Germinal center (tissue), 1 donor: ENCODE measurements at places on chromosomes 13 and 19.
A peak's percentile ranks its signal among the peaks of the same experiment; 100 is the strongest.

GRCh38 chr19:23558541-23558940 is 128.5 kb downstream of the ZNF675 start:
- DNase-seq: no peak

GRCh38 chr13:51523082-51523518 is 61.2 kb upstream of the WDFY2 start:
- no peak for DNase-seq

- DNase-seq: no peak
Observed at GRCh38 chr13:21894091-21894490, 223.2 kb downstream of the FGF9 start.

DNA sequence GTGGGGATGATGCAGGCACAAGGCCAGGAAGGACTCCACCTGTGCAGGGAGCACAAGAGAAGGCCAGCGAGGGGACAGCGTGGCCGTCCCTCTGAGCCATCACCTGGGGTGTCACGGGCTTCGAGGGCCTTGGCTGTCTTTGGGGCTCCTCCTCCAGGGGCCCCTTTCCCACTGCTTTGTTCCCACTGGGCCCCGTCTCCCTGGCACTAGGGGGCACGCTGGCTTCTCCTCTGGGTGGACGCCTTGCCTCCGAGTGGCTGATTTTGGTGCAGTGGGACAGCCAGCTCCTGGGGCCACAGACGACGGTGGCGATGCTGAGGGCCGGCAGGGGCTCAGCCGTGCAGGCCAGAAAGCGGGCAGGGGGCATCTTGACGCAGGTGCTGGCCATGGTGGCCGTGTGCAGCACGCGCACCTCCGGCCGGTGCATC is 43.2 kb upstream of the GRTP1 start:
- DNase-seq: no peak

DNA sequence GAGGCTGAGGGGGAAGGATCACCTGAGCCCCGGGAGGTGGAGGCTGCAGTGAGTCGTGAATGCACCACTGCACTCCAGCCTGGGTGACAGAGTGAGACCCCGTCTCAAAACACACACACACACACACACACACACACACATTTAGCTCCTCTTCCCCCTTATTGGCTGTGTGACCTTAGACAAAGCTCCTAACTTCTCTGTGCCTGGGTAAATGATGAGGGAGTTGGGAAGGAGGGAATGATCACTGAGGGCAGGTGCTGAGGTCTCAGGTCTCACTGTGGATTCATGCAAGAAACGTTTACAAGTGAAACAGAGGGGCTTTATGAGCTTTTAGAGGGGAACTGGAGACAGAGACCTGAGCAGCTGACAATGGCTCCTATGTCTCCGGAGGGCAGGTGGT is 16.9 kb upstream of the BCL3 start:
- no peak for DNase-seq

GRCh38 chr19:23956051-23956450 is 41.4 kb downstream of the ZNF726 start:
- DNase-seq: no peak

DNA sequence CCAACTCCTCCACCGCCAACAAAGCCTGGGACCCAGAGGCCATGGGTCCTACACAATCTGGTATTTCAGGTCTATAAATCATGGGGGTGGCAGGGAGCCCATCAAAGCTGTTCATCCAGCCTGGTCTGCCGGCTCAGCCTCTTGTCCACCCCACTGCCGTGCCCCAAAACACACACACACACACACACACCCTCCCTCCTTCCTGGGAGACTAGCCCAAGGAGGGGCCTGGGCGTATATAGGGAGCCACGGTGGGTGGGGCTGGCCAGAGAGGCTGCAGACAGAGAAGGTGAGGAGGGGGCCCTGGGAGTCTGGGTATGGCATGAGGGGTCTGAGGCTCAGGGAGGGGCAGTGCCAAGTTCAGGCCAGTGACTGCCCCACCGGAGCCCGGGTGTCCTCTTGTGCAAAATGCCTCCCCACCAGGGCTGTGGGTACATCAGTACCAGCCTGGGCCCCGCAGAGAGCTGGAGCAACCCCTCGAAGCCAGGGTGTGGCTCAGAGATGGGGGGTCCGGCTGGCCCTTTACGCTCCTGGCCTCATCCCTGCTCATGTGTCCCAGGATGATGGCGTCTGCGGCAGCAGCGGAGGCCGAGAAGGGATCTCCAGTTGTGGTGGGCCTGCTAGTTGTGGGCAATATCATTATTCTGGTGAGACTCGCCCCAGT is at the start of gene UPK1A:
UPK1A (plus strand) TSS at position 267 of the 663 bp plus-strand sequence; CDS start at position 563, 296 bp downstream.
- DNase-seq: no peak

GRCh38 chr19:30374865-30375552 is 2.8 kb downstream of the ZNF536 start:
- DNase-seq: no peak

- no peak for DNase-seq
Observed at GRCh38 chr13:35481777-35482176, 5.3 kb upstream of the MAB21L1 start.

DNA sequence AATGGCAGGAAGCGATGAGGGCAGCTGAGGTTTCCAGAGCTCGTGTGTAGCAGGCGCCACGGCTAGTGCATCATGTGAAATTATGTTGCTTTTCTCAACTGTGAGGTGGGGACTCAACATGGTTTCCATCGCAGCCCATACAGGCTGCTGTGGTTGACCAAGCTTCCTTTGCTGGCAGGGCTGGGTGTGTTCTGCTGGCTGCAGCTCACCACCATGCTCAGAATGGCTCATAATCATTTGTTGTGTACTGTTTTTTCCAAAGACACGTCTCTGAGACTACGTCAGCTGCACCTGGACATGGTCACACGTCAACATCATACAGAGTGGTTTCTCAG is 16.1 kb upstream of the RASA3 start:
- no peak for DNase-seq

DNA sequence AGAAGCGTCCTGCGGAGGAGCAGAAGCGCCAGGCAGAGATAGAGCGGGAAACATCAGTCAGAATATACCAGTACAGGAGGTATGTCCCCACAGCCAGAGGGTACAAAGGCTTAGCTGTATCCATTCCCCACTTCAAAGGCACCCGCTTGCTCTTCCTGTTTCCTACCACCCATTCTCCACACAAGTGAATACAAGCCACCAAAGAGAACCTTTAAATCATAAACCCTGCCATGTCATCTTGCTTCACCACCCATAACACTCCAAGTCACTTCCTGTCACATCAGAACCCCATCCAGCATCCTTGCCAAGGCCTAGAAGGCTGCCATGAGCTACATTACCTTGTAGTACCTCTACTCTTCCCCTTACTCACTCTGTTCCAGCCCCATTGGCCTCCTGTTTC is 205.8 kb downstream of the LMO7 start:
- no peak for DNase-seq

- no peak for DNase-seq
Observed at GRCh38 chr13:51152701-51153100, 41.6 kb upstream of the C13orf42 start.

GRCh38 chr13:41222259-41222852 is 28.0 kb upstream of the KBTBD7 start:
- peak; percentile 69 for DNase-seq

DNA sequence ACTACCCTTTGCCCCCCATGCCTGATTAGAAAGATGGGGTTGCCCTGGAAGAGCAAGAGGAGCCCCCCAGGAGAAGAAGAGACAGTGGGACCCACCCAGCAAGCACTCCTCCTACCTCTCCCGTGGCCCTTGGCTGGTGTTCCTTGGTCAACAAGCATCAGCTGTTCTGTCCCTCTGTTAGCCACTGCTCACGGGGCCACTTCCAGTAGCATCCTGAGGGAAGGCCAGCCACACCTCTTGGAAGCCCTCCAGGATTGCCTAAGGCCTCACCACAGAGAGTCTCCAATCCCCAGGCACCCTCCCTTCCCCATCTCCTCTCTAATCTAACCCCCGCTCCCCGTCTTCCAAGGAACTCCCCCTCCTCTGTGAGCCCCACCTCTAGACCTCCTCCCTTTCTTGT is 15.1 kb upstream of the DPP9 start:
- no peak for DNase-seq

- DNase-seq: no peak
Observed at GRCh38 chr13:88958821-88959220, 1287.7 kb downstream of the SLITRK5 start.

DNA sequence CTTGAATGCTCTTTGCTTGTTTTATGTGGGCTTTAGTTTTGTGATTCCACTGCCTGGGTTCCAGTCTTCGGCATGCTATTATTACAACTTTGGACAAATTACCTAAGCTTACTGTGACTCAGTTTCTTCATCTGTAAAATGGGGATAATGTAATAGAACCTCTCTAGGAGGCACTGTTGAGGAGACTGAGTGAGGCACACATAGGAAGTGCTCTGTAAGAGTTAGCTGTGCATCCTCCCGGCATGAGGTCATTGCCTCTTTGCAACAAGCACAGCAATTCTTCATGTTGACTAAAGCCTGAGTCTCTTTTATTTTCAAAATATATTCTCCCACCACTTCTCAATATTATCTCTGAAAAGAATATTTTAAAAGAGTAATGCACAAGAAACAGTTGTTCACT is 227.4 kb downstream of the DLEU7 start:
- DNase-seq: no peak

- peak; percentile 86 for DNase-seq
Observed at GRCh38 chr19:37928527-37929286, 21.7 kb downstream of the SIPA1L3 start.

- no peak for DNase-seq
Observed at GRCh38 chr19:47704024-47704423, 9.2 kb upstream of the EHD2 start.

GRCh38 chr13:39406688-39407087 is 196.3 kb downstream of the LHFPL6 start:
- peak; percentile 5 for DNase-seq

DNA sequence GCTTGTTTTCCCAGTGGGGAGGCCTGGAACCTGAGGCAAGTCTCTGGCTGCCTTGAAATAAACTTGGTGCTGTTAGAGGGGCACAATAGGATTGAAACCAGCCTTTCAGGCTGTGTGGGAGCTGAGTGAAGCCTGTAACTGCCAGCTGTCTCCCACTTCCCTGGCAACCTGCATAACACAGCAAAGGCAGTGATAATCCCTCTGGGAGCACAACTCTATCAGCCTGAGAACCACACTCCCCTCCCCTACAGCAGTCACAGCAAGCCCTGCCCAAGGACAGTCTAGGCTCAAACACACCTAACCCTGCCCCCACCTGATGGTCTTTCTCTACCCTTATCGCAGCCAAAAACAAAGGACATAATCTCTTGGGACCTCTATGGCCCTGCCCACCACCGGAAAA is 683.8 kb upstream of the ATXN8OS start:
- DNase-seq: no peak

DNA sequence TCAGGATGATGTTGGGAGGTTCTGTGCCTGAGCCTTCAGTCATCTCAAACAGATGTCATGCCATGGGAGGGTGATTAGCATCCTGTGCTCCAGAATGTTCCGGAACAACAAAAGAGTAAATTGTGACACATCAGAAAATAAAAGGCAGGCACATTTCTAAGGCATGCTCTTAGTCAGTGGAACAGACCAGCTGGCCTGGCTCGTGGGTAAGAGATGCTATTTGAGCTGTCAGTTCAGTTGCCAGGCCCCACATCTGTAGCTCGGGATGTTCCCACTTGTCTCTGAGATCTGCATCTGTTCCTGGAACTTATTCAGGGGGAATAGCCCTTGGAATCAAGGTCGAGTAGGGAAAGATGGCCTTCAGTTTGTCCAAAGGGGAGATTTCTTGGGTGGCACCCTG is 26.0 kb downstream of the OLFM4 start:
- no peak for DNase-seq

GRCh38 chr13:44744880-44745633 is 168.9 kb upstream of the TSC22D1 start:
- no peak for DNase-seq

DNA sequence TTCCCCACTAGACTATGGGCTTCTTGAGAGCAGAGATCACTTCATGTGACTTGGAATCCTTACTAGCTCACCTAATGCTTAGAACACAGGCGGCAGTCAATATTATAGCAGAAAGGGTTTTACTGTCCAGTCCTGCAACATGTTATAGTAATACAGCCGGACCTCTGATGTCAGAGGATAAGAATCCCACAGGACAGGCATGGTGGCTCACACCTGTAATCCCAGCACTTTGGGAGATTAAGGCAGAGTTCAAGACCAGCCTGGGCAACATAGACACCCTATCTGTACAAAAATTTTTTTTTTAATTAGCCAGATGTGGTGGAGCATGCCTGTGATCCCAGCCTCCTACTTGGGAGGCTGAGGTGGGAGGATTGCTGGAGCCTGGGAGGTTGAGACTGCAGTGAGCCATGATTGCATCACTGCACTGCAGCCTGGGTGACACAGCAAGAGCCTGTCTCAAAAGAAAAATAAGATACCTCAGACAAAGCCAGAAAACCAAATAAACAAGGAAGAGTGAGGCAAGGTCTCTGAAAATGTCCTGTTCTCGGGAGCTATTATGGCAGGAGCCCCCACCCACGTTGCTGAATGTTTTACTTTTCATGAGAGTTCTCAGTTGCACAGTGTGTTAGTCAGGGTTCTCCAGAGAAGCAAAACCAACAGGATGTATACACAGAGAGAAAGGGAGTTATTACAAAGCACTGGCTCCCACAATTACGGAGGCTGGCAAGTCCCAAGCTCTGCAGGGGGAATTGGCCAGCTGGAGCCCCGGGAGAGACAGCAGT is 100.8 kb downstream of the UBL3 start:
- no peak for DNase-seq

GRCh38 chr19:10155839-10156238 is 36.1 kb upstream of the EIF3G start:
- DNase-seq: no peak

GRCh38 chr13:36450534-36450933 is 18.2 kb downstream of the CCNA1 start:
- DNase-seq: no peak

- DNase-seq: no peak
Observed at GRCh38 chr19:31284621-31285020, 64.6 kb downstream of the TSHZ3 start.

- no peak for DNase-seq
Observed at GRCh38 chr13:62122434-62122833, 706.8 kb upstream of the PCDH20 start.

DNA sequence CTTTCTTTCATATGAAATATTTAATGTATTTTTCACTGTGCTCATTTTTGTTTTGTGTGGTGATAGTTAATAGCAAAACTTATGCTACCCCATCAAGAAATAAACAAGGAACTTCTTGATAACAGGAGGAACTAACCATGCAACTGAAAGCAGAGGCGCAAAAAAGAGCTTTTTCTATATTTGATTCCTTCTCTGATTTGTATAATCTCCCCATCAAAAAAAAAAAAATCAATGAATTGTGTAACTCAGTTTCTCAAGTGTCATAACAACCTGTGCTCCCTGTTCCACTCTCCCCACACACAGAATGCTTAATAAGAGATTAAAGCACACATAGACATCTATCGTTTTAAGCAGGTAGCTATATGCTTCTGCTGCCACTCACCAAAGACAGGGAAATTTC is 67.3 kb upstream of the MED4 start:
- no peak for DNase-seq

- DNase-seq: no peak
Observed at GRCh38 chr19:44608391-44608821, 5.0 kb upstream of the IGSF23 start.

GRCh38 chr19:4305659-4306058 is 1.3 kb downstream of the FSD1 start:
- no peak for DNase-seq

DNA sequence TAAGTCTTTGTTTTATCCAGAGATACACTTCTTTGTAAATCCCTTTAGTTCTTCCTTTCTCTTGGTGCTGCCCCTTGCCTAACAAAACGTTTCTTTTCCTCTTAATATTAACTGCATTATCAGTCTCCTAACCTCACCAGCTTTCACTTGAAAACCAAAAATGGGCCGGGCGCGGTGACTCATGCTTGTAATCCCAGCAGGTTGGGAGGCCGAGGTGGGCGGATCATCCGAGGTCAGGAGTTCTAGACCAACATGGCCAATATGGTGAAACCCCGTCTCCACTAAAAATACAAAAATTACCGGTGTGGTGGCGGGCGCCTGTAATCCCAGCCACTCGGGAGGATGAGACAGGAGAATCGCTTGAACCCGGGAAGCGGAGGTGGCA is 329.8 kb upstream of the MIR17HG start:
- DNase-seq: no peak
